ENCODE measurements at places on chromosomes 4 and X.

GRCh38 chr4:91359041-91360031, 944.4 kb upstream of the GRID2 start:
- DNase-seq, result no peak

GRCh38 chr4:5705647-5706320, 2.6 kb downstream of the EVC2 start:
- no peak for DNase-seq

GRCh38 chr4:4542774-4543485, 1.1 kb upstream of the STX18 start:
- no peak for DNase-seq

- peak; percentile 75 for DNase-seq
These were observed at the start of gene SYN1 for GRCh38 chrX:47619486-47620302. TSS of gene SYN1 (minus strand) at chrX:47619857. CDS start at chrX:47619728, 129 bp downstream.

GRCh38 chr4:17595471-17596005, 18.5 kb downstream of the LAP3 start:
- DNase-seq, result no peak

DNA sequence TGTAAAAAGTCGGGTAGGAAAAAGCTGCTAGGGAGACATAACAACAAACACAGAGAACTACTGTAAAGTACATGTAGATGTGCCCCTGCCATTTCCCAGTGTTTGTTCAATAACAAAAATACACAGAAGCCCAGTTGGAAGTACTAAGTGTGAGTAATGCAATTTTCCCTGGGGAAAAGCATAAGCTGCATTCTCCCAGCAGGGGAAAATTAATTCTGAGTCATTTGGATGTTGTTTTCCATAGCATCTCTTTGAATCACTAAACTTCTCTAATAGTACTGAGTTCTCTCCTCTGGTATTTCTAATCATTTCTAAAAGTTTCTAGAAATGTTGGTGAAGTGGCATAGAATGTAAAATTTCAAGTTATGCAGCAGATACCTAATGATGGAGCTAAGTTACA, 1114.9 kb downstream of the C4orf33 start:
- no peak for DNase-seq

DNA sequence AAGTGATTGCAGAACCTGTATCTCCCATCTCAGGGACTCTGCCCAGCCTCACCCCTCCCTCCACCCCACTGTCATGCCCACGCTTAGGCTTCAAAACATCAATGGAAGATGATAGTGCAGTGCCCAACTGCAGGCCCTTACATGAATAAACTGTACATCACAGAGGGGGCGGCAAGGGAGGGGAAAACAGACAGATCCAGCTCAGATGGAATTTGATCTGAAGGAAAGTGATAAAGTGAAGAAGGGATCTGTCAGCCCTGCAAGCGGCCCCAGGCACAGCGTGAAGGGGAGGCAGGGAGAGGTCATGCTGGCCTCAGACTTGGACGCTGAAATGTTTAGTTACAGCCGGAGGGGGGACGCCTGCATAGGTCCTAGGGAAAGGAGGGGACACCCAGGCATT, 38.5 kb downstream of the GYG2 start:
- no peak for DNase-seq

DNA sequence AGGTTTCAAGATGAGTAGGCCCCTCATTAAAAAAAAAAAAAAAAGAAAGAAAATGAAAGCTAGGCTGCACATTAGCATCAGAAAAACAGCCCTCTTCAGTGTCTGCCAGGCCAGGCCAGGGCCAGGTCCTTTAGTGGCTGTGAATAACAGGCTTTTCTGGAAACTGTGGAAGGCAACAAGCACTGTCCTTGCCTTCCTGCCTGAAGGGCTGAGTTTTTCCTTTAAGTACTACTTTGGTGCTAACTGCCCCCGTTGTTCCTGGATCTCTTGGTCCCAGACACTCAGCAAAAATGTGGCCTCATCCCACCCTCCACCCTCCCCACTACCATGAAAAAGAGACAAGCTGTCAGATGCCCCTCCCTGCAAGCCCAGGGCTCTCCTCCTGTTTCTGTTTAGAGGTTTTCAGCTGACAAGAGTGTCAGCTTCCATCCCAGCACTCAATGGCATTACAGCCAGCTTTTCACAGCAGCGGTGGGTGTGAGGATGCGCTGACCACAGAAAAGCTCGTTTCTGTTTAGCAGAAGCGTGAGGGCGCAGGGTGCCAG, 174.2 kb downstream of the NHS start:
- DNase-seq, result no peak

- DNase-seq, result no peak
These were observed 386.0 kb upstream of the FAT1 start for GRCh38 chr4:187109636-187110035.

- no peak for DNase-seq
These were observed 24.2 kb upstream of the CSF2RA start for GRCh38 chrX:1244164-1245076.

GRCh38 chrX:136819031-136819703, 38.4 kb upstream of the ARHGEF6 start:
- DNase-seq, result no peak

GRCh38 chr4:25771672-25772071, 91.1 kb downstream of the SEL1L3 start:
- DNase-seq, result no peak

- no peak for DNase-seq
These were observed 2.0 kb upstream of the PROM1 start for GRCh38 chr4:16085822-16086221.

Data from effector memory CD8-positive, alpha-beta T cell (primary cell).